Prostate gland (tissue), 2 donors: ENCODE measurements at places on chromosomes 7 and 10.

DNA sequence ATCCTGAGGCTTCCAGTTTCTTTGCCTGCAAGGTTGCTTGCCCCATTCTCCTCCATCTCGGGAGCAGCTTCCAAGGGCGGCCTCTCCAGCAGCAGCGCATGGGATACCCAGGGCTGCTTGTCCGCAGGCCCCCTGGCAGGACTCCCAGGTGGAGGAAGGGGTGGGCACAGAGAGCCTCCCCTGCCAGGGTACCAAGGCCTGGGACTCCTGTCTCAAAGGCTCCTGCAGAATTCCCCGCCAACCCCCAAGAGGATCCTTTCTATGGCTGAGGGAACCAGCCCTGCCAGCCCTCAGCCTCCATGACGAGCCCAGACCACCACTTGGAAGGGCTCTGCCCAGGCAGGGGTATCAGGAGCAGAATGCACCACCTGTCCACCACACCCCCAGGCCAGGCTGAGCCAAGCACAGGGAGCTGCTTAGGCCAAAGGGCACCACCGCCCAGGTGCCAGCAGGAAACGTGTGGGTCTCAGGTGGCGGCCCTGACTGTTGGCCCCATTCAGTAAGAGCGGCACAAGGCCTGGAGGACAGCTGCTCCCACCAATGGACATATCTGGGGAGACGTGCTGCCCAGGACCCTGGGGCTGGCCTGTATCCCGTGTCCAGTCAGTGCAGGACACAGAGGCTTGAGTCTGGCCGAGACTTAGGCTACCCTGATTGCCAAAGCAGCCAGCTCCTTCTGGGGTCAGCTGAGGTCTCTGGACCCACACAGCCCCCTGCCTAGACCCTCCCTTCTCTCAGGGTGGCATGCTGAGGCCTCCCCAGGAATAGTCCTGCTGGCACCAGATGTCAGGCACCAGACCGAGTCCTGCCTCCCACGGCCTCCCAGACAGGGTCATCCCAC lies 33.8 kb upstream of the INPP5A start:
- no peaks in the 10 kb centered on the region for H3K36me3 ChIP-seq
- no peak overlapping the region for H3K27ac ChIP-seq
- no peaks in the 10 kb centered on the region for H3K27me3 ChIP-seq
- no peak for DNase-seq
- no peak overlapping the region for H3K4me3 ChIP-seq
- H3K4me1 ChIP-seq, result no peaks in the 10 kb centered on the region

GRCh38 chr7:108308903-108309302 lies 147.3 kb downstream of the NRCAM start:
- no peak overlapping the region for H3K4me3 ChIP-seq
- DNase-seq, result no peak
- no peaks in the 10 kb centered on the region for H3K27me3 ChIP-seq
- no peaks in the 10 kb centered on the region for H3K36me3 ChIP-seq

DNA sequence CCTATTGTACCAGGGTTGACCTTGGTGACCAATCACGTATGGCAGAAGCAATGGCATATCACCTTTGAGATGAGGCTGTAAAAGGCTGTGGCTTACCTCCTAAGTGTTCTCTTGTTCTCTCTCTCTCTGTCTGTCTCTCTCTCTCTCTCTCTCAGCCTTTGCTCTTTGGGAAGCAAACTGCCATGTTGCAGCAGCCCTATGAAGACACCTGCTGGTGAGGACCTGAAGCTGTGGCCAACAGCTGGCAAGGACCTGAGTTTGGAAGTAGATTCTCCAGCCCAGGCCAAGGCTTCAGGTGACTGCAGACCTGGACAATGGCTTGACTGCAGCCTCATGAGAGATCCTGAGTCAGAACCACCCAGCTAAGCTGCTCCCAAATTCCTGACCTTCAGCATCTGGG lies 161.4 kb downstream of the GPAM start:
- DNase-seq, result no peak
- no peak overlapping the region for H3K27ac ChIP-seq
- no peak overlapping the region for H3K4me3 ChIP-seq
- H3K36me3 ChIP-seq, result no peaks in the 10 kb centered on the region
- no peaks in the 10 kb centered on the region for H3K27me3 ChIP-seq

- H3K36me3 ChIP-seq, result no peaks in the 10 kb centered on the region
- DNase-seq, result no peak
- no peaks in the 10 kb centered on the region for H3K27me3 ChIP-seq
- H3K27ac ChIP-seq, result no peak overlapping the region
- no peaks in the 10 kb centered on the region for H3K4me1 ChIP-seq
Observed at GRCh38 chr10:49645871-49646870, 32.3 kb downstream of the CHAT start.

DNA sequence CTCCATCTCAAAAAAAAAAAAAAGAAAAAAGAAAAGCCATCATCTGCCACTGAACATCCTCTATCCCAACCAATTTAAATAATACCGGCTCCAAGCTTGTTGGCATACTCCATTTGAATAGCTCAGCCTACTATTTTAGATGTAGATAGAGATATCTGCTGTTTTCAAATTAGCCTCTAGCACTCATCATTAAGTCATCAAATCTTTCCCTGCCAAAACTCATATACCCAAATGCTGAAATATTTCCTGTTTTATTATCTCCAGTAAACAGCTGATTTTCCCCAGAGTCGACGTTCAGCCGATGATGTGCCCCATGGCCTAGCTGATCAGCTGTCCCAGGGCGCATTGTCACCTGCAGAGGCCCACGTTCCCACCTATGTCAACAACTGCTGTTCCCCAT lies 34.5 kb upstream of the FRMD4A start:
- no peak overlapping the region for H3K27ac ChIP-seq
- H3K4me3 ChIP-seq, result no peak overlapping the region
- H3K27me3 ChIP-seq, result no peaks in the 10 kb centered on the region

DNA sequence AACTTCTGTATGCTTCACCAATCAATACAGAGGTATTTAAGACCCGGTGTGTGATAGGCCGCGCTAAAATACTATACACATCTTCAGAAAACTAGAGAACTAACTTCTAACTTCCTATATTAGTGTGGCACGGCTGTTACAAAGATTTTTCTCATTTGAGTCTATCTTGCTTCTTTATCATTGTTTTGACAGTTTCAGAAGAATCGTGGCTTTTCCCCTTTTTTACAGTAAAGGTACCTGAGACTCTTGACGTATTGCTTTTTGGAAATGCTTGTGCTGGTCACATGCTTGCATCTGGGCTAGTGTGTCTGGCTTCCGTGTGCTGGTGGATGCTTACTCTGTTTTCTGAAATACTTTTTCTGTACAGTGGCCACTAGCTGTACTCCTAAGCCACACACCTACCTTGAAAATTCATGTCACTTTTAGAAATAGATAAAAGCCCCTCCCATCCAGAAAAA lies 12.7 kb downstream of the IKZF1 start:
- H3K4me1 ChIP-seq, result no peaks in the 10 kb centered on the region
- H3K27me3 ChIP-seq, result no peaks in the 10 kb centered on the region
- no peak overlapping the region for H3K4me3 ChIP-seq
- H3K36me3 ChIP-seq, result no peaks in the 10 kb centered on the region
- H3K27ac ChIP-seq, result no peak overlapping the region

- no peak for DNase-seq
- no peak overlapping the region for H3K27ac ChIP-seq
- H3K36me3 ChIP-seq, result no peaks in the 10 kb centered on the region
Observed at GRCh38 chr7:115707258-115708012, 323.1 kb downstream of the TFEC start.

DNA sequence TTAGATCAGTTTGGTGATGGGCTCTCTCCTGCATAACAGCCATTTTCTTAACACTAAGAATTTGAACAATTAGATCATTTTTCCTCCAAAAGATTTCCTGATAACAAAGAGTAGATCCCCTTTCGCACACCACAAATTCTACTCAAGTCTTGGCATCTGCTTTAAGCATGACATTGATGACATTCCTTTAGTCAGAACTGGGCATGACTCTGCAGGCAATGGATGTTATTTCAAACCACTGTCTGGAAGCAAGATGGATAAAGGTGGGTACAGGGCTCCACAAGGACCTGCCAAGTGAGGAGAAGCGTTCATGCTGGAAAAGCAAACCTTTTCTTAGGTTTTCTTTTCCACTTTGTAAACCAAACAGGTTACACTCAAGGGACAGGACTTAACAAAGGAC lies 123.5 kb downstream of the GLCCI1 start:
- no peak for DNase-seq
- no peaks in the 10 kb centered on the region for H3K4me1 ChIP-seq
- H3K36me3 ChIP-seq, result no peaks in the 10 kb centered on the region
- H3K27me3 ChIP-seq, result no peaks in the 10 kb centered on the region
- no peak overlapping the region for H3K27ac ChIP-seq

DNA sequence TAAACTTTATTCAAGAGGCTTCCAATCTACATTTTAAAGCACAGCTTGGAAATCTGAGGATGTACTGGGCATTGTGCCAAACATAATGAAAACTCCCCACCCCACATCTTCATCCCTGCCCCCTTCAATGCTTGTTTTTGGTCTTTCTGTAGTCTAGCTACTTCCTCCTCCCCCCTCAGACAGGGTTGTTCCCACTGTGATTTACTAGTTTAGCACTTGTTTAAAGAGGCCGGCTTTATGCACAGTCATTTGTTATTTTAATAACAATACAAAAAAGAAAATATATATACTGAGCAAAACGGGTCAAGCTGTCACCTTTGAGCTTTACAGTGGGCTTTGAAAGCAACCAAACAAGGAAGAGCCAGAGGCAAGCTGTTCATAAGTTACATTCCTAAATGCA lies 132.6 kb downstream of the CHRM2 start:
- no peaks in the 10 kb centered on the region for H3K4me1 ChIP-seq
- H3K27ac ChIP-seq, result no peak overlapping the region
- no peak for DNase-seq

GRCh38 chr7:121563177-121563576 lies 167.1 kb upstream of the FAM3C start:
- H3K4me1 ChIP-seq, result no peaks in the 10 kb centered on the region
- no peak for DNase-seq
- H3K27ac ChIP-seq, result no peak overlapping the region
- H3K4me3 ChIP-seq, result no peak overlapping the region
- no peaks in the 10 kb centered on the region for H3K27me3 ChIP-seq

GRCh38 chr10:121910673-121911420 lies 17.0 kb downstream of the ATE1 start:
- H3K4me3 ChIP-seq, result no peak overlapping the region
- no peak overlapping the region for H3K27ac ChIP-seq
- DNase-seq, result no peak

GRCh38 chr10:71613261-71613777 lies 106.3 kb downstream of the C10orf105 start:
- no peak for DNase-seq
- no peaks in the 10 kb centered on the region for H3K27me3 ChIP-seq
- no peaks in the 10 kb centered on the region for H3K36me3 ChIP-seq
- no peak overlapping the region for H3K4me3 ChIP-seq
- no peak overlapping the region for H3K27ac ChIP-seq
- no peaks in the 10 kb centered on the region for H3K4me1 ChIP-seq

- H3K4me3 ChIP-seq, result peak overlapping the region; percentile 69
- no peak for DNase-seq
- H3K27me3 ChIP-seq, result no peaks in the 10 kb centered on the region
- peak overlapping the region; percentile 90 for H3K27ac ChIP-seq
- no peaks in the 10 kb centered on the region for H3K4me1 ChIP-seq
Observed at GRCh38 chr7:20796500-20796899, 9.8 kb upstream of the SP8 start.

- no peak overlapping the region for H3K27ac ChIP-seq
- no peak overlapping the region for H3K4me3 ChIP-seq
- H3K27me3 ChIP-seq, result no peaks in the 10 kb centered on the region
- H3K4me1 ChIP-seq, result peaks cover 4% of the 10 kb centered on the region
- H3K36me3 ChIP-seq, result no peaks in the 10 kb centered on the region
- DNase-seq, result no peak
Observed at GRCh38 chr10:74851831-74852230, 25.4 kb downstream of the KAT6B start.

- no peak overlapping the region for H3K27ac ChIP-seq
- no peaks in the 10 kb centered on the region for H3K36me3 ChIP-seq
- no peak overlapping the region for H3K4me3 ChIP-seq
- no peaks in the 10 kb centered on the region for H3K4me1 ChIP-seq
- H3K27me3 ChIP-seq, result no peaks in the 10 kb centered on the region
Observed at GRCh38 chr7:123494193-123494796, 40.1 kb downstream of the IQUB start.

DNA sequence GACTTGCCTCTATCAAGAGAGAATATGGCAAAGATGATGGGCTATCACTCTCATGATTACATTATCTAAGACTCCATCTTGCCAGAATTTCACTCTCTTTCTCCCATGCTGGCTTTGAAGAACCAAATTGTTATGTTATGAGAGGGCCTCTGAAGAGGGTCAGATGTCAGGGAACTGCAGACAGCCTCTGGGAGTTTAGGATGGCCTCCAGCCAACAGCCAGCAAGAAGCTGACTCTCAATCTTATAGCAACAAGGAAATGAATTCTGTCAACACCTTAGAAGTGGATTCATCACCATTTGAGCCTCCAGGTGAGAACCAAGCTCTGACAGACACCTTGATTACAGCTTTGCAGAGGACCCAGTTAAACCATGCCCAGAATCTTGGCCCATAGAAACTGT lies 33.6 kb downstream of the ZNF22 start:
- H3K27me3 ChIP-seq, result no peaks in the 10 kb centered on the region
- H3K4me1 ChIP-seq, result no peaks in the 10 kb centered on the region
- no peak overlapping the region for H3K27ac ChIP-seq
- H3K36me3 ChIP-seq, result no peaks in the 10 kb centered on the region

- H3K27me3 ChIP-seq, result no peaks in the 10 kb centered on the region
- H3K27ac ChIP-seq, result no peak overlapping the region
- H3K4me1 ChIP-seq, result no peaks in the 10 kb centered on the region
- no peaks in the 10 kb centered on the region for H3K36me3 ChIP-seq
- DNase-seq, result no peak
Observed at GRCh38 chr7:28417321-28417940, 5.1 kb downstream of the CREB5 start.

DNA sequence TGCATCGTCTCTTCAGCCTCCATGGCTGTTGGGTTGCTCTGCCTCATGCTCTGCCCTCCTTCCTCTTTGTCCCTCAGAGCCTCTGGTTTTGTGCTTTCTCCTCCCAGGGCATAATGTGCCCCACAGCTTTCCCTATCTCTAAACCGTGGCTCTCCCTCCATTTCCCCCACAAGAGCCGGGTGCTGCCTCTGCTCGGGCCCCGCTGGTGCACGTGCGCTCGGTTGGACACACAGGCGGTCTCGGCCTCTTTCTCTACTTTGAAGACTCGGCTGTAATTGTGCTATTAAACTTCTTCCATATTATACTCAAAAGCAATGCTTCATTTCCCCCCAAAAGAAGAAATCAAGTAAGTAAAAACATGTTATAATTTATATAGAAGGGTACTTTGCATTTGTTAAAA lies 109.7 kb upstream of the KLF14 start:
- H3K4me1 ChIP-seq, result no peaks in the 10 kb centered on the region
- H3K36me3 ChIP-seq, result no peaks in the 10 kb centered on the region
- no peaks in the 10 kb centered on the region for H3K27me3 ChIP-seq
- H3K27ac ChIP-seq, result no peak overlapping the region
- no peak for DNase-seq
- no peak overlapping the region for H3K4me3 ChIP-seq

GRCh38 chr10:79404231-79404609 lies 41.2 kb downstream of the ZCCHC24 start:
- H3K27me3 ChIP-seq, result no peaks in the 10 kb centered on the region
- DNase-seq, result no peak
- peaks cover 62% of the 10 kb centered on the region for H3K4me1 ChIP-seq
- H3K27ac ChIP-seq, result peak overlapping the region; percentile 88
